ENCODE measurements at places on chromosomes 3 and 15.

DNA sequence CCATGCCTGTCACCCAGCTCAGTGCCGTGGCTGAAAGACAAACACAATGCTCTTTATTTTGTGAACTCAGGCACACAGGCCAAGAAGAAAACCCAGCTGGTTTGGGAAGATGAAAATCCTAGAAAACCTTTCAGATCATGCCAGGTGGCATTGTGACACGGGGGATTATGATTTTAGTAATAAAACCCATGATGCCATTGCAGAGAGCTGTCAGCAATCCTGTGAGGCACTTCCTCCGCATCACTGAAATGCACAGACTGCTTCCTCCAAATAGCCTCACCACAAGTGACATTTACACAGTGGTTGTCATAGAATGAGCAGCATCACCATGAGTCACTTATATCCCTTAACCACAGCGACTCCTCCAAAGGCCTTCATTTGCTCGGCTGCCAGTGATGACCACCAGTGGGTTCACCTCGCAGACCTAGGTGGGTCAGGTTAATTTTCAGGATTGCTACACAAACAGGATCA lies 22.7 kb downstream of the ABHD6 start:
- DNase-seq = no peak

DNA sequence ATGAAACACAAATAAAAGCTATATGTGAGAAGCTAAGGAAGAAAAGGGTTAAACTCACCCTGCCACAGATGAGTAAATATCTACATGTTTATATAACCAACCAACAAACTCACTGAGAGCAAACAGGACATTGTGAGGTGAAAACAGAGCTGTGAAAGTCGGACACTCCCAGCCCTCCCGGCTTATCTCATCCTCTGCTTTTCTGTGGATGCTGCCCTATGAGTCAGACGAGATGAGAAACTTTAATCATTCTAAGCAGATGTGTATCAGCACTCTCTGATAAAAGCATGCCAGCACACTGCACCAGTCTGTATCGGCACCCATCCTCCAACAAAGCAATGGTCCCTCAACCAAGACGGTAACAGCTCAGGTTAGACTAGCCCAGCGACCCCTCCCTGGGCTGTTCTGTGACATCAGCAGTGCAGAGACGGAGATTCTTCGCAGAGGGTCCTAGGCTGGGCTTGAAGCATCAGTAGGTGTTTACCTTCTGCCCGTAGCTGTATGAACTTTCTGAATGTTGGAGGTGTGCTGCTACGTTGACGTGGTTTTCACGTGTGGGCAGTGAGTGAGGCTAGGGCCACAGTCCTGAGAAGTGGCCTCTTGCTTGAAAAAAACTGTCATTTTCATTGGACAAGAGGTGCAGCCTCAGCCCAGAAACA lies 119.8 kb upstream of the ALDH1A3 start:
- no peak for DNase-seq

DNA sequence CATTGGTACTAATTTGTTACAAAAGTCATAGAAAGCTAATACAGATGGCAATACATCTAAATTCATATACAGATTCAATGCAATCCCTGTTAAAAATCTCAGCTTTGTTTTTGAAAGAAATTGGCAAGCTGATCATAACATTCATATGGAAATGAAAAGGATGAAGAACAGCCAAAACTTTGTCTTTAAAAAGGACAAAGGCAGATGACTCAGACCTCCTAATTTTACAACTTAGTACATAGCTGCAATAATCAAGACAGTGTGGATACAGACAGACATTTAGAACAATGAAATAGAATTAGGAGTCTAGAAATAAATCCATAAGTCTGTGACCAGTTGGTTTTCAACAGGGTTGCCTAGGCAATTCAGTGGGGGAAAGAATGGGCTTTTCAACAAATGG lies 63.3 kb downstream of the AQP9 start:
- DNase-seq = no peak

- DNase-seq = peak; percentile 20
These were observed 29.3 kb upstream of the DLG1 start for GRCh38 chr3:197327701-197328100.

DNA sequence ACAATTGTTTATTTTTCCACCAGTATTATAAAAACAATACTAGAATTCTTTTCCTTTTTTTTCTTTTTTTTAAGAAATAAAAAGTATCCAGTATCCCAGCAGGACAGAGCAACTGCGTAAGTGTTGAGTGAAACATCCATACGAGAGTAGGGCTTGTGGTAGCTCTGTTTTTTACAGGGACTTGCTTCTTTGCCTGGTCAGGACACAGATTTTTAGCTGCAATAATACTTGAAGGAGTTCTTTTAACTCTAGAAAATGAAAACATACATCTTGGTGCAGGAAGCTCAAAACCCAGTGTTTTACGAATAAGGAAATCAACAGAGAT lies 297.7 kb upstream of the NR2E3 start:
- no peak for DNase-seq

DNA sequence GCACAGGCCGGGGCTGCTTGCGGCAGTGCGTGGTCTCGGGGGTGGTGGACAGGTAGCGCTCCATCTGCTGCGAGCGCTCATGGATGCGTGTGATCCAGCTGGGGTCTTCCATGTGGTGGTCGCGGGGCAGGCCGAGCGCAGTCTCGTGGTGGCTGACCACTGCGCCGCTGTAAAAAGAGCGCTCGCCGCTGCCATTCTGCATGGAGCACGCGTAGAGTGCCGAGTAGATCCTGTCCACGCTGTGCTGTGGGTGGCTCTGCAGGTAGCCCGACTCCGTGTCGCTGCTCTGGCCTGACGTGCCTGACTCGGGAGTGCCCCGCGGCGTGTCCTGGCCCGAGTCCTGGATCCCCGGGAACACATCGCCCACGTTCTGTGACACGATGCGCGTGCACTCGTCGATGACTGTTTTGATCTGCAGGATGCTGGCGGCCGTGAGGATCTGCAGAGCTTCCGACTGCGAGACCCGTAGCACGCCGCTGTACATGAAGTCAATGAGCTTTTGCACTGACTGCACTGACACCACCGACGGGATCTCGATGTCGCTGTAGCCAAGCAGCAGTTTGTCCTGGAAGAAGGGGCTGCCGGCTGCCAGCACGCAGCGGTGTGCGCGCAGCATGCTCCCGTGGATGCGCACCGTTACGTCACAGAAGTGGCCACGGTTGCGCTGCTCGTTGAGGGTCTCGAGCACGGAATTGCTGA lies 57.4 kb downstream of the TIGIT start:
- no peak for DNase-seq

GRCh38 chr3:184514171-184514490 lies 47.5 kb upstream of the EPHB3 start:
- DNase-seq = no peak

DNA sequence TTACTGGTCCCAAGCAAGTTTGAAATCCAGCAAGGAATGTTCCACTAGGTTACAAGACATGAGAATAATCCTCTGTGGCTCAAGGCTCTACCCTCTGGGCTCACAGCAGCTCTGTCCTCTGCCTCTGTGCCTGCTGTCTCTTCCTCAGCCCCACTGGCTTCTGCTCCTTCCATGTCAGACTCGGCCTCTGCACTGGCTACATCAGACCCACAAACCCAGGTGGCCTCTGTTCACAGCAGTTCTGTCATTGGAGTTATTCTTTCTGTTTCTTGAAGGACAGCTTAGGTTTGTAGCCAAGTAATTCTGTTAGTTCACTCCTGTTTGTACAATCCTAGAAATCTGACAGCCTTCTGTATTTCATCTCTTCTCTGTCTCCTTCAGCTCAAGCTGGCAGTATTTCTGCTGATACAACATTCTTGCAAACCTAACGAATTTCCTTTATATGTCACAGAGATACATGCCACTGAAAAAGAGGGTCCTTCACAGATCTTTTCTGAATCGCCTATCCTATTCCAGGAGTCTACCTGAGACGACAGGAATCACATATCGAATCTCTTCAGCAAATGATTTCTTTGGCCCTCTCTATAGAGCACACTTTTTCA lies 227.8 kb upstream of the PLSCR5 start:
- DNase-seq = no peak

- DNase-seq = no peak
These were observed 94.8 kb downstream of the SLC9A9 start for GRCh38 chr3:143753456-143753855.

DNA sequence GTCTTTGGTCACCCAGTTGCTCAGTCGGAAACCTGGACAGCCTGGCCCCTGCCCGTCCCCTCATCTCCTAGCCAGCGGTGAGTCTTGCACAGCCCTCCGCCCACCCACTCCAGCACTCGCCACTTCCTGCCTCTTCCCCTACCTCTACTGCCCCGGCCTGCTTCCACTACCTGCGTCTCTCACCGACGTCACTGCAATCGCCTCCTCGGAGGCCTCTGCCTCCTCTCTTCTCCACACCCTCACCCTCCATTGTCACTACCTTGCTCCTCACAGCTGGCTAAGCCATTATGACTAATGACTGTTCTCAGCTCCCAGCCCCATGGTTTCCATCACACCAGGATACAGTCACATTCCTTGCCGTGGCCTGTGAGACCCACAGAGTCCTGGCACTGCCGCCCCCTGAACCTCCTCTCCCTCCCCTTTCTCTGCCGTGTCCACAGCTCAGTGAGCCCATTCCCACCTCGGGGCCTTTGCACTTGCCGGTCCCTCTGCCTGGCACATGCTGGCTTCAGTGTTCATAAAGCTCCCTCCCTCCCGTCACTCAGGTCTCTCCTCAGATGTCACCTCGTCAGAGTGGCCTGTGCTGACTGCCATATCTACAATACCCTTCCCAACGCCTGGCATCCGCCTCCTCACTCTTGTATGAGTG lies 104.8 kb downstream of the FBLN2 start:
- no peak for DNase-seq

- no peak for DNase-seq
These were observed 28.9 kb downstream of the GRAMD1C start for GRCh38 chr3:113867506-113867905.

- no peak for DNase-seq
These were observed 64.5 kb downstream of the CGNL1 start for GRCh38 chr15:57440799-57441198.

DNA sequence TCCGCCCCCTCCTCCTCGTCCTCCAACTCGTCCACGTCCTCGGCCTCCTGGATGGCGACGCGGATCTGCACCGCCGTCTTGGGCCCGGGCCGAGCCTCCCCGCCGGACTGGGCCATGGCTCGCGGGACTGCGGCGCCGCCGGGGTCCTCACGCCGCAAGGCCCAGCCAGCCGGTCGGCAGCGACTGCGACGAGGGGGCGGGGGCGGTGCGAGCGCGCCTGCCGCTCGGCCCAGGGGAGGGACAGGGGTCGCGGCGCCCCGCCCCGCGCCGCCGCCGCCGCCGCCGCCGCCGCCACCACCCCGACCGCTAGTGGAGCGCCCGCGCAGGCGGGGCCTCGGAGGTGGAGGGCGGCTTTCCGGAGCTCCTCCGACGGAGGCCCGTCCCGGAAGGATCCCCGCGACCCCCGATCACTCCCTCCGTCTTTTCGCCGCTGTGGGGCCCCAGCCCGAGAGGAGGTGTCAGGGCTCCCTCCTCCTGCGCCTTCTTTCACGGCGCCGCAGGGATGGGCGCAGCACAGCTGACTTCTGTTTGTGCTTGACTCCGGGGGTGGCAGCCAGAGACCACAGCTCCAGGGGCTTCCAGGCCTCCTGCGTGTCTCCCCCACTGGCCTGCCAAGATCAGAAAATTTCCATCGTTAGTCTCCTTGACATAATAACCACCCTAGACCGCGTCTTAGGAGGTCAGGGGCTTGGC lies at the start of gene LARP6:
TSS of gene LARP6 (minus strand) at position 185 of the 693 bp plus-strand sequence. CDS start at position 116, 69 bp downstream.
- no peak for DNase-seq

- no peak for DNase-seq
These were observed 276.5 kb downstream of the EDEM1 start for GRCh38 chr3:5463991-5464390.

DNA sequence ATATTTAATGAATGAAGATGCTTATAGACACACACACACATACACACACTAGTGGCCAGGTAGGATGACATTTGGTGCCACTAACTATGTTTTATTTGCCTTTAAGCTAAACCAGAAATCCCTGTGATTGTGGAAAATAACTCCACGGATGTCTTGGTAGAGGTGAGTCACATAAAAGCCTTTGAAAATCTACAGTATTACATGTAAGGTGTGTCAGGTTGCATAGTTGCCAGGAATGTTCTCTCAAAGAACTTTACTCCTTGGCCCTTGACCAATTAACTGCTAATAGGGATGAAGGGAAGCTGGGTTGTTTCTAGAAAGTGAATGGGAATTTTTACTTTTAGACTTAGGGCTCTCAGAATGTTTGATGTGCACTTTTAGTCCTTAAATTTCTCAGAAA lies 9.9 kb downstream of the ZBED2 start:
- DNase-seq = no peak

DNA sequence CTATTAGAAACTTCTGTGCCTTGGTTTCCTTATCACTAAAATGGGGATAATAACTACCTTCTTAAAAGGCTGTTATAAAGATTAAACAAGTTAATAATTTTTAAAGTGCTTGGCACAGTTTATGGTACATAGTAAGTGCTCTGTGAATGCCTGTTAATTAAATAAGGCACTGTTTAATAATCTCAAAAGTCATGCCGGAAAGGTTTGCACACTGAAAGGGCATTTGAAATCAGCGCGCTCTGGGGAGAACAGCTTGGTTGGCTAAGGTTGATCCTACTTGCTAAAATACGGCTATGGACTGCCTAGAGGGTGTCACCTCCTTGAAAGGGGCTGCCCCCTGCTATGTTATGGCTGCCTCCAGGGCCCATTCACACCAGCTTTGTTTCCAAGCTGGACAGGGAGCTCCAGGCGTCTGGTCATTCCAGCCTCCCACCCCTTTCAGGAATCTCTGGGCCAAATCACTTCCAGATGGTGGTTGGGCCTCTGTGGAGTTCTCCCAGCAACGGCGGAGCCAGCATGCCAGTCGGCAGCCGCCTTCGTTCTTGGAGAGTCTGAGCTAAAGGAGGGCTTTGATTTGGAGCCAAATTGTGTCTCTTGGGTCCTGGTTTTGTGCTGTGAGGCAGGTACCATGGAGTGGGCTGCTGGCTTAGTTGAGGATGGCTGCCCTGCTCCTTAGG lies 5.9 kb downstream of the FLNB start:
- DNase-seq = no peak

DNA sequence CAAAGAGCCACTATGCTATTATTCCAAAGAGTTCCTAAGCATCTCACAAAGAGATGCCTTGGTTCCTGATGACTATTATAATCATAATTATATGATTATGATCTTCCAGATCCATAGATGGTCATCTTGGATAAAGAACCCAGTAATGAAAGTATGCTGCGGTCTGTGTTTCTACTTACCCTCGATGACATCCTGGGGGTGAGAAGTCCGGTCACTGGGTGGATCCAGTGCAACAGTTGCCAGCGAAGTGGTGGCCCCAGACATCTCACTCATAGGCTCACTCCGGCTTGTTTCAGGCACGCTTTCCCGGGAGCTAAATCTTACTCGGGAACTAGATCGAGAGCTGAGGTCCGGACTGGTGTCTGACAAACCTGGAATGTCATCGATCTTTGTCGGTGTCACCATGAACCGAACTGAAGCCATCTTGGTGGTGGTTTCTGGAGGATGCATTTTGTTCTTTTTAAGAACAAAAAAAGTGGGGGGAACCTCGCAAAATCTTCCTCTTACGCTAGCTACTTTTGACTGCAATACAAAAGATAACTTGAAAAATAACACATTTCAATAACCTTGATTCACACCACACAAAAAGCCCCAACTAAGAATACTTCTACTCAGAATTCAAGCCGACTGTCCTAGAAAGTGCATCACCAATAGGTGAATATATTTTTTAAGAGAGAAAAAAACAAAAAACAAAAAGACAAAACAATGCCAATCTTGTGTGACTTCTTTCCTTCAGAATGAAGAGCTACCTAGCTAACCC lies 1.2 kb downstream of the SLC12A6 start:
- DNase-seq = no peak

Measured in Jurkat, Clone E6-1 (cell line).